ENCODE measurements at places on chromosomes 16 and 17.

DNA sequence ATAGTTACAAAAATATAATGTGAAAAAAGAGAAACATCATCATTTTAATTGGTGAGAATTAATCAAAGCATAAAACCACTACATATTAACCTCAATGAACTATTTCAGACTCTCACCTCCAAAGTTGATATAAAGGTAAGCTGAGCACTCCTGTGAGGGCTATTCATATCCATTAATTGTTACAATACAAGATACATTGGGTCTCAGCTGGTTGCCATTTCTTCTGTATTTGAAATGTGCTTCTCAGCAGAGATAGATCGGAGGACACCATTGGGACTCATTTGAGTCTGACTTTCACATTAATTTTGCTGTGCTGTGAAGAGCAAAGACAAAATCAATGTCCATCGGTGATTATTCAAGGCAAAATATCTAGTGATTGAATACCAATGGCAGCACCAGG lies 459.5 kb upstream of the GOT2 start:
- DNase-seq, result no peak

DNA sequence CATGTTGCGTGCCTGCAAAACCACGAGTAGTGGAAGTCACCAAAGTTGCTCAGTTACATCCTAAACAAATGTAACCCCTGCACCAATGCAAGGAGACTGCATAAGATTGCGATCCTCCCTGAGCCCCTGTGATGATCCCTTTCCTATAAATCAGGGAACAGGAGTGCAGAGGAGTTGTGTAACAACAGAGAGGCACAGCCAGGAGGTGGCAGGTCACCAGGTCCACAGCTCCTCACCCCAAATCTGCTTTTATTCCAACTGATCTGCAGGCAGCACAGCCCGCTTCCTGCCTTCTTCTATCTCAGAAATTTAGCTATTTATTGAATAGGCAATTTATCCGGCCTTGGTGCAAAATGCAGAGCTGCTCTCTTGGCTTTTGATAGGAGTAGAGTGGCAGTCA lies 36.0 kb upstream of the MRTFB start:
- DNase-seq, result no peak

- DNase-seq, result no peak
Observed at GRCh38 chr16:2148714-2149629, 547 bp downstream of the RAB26 start.

- DNase-seq, result no peak
Observed at GRCh38 chr17:81884520-81884919, 6.9 kb downstream of the ALYREF start.

- DNase-seq, result no peak
Observed at GRCh38 chr17:65374966-65375365, 186.5 kb downstream of the AXIN2 start.

- DNase-seq, result no peak
Observed at GRCh38 chr17:69350911-69351310, 24.0 kb upstream of the ABCA5 start.

GRCh38 chr17:535198-535597 lies 179.4 kb downstream of the VPS53 start:
- DNase-seq, result no peak

- DNase-seq, result no peak
Observed at GRCh38 chr17:26792486-26792885, 501.4 kb upstream of the WSB1 start.

GRCh38 chr16:46801428-46802049 lies 29.4 kb downstream of the C16orf87 start:
- DNase-seq, result no peak

DNA sequence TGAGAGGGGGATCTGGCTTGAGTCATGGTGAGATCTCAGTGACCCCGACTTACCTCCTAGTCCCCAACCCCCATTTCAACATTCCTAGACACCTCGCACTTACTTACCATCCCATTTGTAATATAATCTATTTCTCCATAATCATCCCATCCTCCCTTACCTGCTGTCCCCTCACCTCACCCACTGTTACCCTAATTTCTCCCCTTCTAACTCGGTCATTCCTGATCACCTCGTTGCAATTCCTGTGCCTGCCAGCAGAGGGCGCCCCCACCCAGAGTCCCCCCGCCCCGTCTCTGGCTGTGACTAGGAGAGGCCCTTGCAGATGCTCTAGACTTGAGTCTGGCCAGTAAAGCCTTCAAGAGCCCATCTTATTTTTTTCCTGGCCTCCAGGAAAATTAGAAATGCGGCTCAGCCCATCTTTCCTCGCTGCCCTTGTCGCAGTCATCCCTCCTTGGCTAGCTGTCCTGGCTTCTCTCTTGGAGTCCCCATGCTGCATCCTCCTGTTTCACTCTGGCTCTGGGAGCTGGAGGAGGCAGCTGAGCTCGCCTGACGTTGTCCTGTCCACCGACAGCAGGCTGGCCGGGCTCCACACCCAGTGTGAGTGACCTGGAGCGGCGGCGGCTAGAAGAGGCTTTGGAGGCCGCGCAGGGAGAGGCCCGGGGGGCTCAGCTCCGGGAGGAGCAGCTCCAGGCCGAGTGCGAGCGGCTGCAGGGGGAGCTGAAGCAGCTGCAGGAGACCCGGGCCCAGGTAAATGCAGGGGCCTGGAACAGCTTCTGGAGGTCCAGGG lies 5.0 kb downstream of the TBKBP1 start:
- DNase-seq, result peak; percentile 95

DNA sequence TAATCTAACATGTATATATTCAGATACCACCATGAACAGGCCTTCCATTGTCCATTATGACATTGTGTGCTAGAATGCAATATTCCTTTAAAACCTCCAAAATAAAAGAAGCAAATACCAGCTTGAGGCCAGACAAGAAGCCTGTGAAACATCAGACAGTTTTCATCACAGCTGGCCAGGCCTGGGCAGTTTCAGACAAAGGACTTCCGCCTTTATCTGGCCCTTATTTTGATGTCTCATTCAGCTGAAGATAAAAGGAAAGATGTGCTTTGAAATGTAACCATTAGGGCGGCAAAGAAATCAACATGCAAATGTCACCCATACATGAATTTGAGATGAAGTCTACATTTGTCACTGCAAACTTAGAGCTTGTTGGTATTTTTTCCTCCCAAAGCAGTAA lies 737.5 kb downstream of the KCNJ2 start:
- DNase-seq, result no peak

DNA sequence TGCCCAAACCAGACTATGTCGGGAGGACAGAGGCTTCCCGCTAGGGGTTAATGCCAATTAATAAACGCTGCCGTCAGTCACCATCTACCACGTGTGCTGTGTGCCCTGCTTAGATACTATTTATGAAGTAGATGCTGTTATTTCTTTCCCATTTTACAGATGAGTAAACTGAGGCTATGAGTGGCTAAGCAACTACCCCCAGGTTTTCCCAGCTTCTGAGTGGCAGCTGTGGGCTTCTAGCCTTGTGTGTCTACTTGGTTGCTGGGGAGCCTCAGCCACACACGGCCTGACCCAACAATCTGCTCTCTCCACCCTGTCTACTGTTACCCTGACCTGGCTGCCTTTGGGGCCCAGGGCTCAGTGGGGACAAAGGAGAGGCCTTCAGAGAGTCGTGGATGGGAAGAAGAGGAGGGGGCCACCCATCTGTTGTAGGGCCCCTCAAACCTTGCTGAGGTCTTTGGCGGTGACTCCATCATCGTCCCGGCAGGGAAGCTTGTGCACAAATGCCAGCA lies 7.1 kb downstream of the GIT1 start:
- no peak for DNase-seq

- DNase-seq, result no peak
Observed at GRCh38 chr16:86854058-86854621, 275.8 kb downstream of the FOXL1 start.

DNA sequence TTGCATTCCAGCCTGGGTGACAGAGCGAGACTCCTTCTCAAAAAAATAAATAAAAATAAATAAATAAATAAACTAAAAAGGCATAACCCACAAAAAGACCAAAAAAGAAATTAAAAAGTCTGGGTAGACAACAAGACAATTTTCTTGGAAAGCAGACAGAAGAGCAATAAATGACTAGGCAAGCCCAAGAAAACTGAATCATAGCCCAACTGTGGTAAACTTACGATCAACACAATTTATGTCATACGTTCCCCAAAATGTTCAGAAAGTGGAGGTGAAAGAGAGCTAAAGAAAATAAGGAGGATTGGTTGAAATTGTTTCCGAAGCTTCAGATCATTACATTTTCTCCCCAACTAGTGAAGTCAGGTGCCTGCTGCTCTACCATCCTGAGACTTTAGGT lies 31.3 kb upstream of the C17orf78 start:
- DNase-seq, result no peak

- DNase-seq, result no peak
Observed at GRCh38 chr17:64682261-64683181, 20.4 kb upstream of the SMURF2 start.

GRCh38 chr17:76667786-76668453 lies 24.4 kb upstream of the ST6GALNAC1 start:
- DNase-seq, result no peak

GRCh38 chr17:9894231-9894630 lies 10.8 kb downstream of the RCVRN start:
- no peak for DNase-seq

- no peak for DNase-seq
Observed at GRCh38 chr17:27315322-27315721, 21.4 kb downstream of the WSB1 start.

GRCh38 chr17:9971991-9972390 lies 66.9 kb upstream of the RCVRN start:
- DNase-seq, result no peak

DNA sequence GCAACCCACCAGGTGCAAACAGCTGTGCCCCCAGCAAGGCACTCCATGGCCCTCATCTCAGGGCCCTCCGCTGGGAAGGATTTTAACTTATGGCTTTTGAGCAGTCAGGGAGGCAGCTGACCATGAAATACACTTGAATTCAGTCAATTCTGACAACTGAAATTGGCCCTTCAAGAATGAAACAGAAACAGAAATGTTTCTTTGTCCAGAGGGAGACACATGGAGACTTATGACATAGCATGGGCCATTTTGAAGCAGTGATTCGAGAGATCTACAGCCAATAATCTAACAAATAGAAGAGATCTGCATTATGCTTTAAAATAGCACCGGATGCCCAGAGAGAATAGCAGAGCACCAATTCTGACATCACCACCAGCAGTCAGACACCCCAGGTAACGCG lies 7.5 kb downstream of the CACNG1 start:
- DNase-seq, result peak; percentile 54

DNA sequence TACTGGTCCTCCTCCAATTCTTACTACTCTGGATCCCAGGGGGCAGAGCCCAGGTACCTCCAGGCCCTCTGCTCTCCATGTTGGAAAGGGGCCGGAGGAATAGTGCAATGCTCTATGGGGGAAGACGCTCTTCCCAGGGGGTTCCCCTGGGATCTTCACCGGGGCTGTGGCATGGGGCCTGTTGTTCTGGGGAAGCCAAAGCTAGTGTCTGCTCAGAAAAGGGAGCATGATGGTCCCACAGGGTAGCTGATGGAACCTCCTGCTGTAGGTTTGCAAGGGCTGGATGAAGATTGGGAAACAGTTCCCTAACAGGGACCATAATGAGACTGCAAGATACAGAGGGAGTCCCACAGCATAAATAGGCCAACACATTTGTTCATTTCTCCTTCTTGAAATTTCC lies 114.7 kb downstream of the IRX5 start:
- DNase-seq, result no peak

DNA sequence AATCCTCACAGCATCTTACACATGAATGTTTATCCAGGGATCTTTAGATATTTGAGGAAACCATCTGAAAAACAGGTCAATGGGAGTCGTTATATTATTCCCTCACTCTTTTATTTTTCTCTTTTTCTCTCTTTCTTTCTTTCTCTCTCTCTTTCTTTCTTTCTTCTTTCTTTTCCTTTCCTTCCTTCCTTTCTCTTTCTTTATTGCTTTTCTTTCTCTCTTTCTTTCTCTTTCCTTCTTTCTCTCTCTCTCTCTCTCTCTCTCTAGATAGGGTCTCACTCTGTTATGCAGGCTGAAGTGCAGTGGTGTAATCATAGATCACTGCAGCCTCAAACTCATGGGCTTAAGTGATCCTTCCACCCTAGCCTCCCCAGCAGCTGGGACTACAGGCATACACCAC lies 20.3 kb upstream of the OR4D1 start:
- no peak for DNase-seq

DNA sequence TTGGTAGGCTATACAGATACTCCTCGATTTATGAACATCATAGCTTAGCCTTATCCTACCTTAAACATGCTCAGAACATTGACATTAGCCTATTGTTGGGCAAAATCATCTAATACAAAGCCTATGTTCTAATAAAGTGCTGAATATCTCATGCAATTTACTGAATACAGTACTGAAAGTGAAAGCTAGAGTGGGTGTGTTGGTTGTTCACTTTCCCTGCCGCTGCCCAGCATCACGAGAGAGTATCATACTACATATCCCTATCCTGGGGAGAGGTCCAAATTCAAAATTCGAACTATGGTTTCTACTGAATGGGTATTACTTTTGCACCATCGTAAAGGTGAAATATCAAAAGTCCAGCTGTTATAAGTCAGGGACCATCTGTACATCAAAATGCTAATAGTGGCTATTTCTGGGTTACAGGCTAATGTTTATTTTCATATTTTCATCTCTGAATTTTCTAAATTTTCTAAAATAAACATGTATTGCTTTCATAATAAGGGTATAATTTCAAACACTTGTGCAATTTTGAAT lies 54.5 kb downstream of the NACA2 start:
- no peak for DNase-seq

DNA sequence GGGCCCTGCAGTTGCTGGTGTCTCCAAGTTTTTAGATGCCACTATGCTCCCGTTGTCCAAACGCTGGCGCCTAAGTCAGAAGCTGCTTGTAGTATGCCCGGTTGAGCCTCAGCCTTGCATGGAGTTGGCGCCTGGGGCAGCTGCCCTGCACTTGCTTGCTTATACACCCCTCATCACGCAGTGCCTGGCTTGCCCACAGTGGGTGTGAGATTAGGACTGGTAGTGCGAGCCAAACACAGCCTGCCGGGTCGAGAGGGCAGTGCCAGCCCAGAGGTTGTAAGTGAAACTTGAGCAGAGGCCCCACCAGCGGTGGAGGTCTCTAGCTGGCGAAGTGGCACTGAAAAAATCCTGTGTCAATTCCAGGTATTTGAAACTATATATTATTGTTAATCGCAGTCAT lies 90.3 kb downstream of the ITFG1 start:
- DNase-seq, result no peak

DNA sequence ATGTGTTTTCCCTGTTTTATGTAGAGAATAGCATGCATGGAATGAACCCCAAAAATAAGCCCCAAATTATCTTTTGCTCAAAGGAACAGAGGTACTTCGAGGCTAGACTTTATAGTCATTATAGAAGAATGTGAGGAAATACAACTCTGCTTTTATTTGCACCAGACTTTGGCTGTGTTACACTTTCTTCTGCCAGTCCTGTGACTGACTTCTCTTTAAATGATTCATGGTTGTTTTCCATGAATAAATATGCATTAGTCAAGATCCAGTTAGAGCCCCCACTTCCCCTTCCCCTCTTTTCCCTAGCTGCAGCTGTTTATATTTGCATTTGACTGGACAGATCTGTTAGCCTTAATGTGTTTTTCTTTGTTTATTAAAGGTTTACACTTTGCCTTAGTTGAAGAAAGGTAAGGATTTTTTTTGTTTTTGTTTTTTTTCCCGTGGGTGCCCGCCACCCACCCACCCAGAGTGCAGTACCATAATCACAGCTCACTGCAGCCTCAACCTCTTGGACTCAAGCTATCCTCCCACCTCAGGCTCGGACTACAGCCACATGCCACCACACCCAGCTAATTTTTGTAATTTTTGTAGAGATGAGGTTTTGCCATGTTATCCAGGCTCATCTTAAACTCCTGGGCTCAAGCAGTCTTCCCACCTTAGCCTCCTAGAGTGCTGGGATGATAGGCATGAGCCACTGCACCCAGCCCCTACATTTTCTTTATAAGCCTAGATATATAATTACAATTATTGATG lies 152.6 kb downstream of the CYB561 start:
- DNase-seq, result no peak
